Activated T-helper 2 cell treated with anti-CD3 and anti-CD28 coated beads, Interferon-gamma antibody, Interleukin-2, Interleukin-4, amounts not matched to agents 10 μg/mL and 5 μg/mL and 100 μg/mL, durations not matched to agents 14 hours and 24 hours and 36 hours (primary cell): ENCODE measurements at places on chromosomes 12 and 14.

DNA sequence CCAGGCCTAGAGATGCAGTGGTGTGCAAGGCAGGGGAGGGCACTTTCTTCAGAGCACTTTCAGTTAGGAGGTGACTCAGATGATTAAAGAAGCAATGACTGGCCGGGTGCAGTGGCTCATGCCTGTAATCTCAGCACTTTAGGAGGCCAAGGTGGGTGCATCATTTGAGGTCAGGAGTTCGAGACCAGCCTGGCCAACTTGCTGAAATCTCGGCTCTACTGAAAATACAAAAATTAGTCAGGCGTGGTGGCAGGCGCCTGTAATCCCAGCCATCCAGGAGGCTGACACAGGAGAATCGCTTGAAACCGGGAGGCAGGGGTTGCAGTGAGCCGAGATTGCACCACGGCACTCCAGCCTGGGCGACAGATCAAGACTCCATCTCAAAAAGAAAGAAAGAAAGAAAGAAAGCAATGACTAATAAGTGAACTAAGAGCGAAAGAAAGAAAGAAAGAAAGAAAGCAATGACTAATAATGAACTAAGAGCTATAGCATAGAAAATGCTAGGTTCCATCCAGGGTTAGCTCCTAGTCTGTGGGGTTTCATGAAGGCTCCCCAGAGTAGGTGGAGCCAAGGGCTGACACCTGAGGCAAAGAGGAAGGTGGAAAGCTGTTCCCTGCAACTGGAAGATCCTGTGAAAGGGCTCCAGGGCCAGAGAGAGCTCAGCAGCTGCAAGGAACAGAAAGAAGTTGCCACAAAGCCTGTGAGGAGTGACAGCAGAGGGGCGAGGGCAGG is 334.5 kb downstream of the CACNA1C start:
- DNase-seq: no peak

DNA sequence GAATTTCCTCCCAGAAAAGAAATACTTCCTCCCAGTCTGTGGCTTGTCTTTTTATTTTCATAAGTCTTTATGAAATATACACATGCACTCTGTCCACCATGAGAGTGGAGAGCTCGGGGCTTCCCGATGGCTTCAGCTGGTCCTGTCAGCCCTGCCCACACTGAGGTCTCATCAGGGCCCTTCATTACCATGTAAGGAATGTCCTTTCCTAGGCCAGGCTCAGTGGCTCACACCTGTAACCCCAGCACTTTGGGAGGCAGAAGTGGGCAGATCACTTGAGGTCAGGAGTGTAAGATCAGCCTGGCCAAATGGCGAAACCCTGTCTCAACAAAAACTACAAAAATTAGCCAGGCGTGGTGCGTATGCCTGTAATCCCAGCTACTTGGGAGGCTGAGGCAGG is 77.0 kb downstream of the CPSF2 start:
- DNase-seq: no peak

- no peak for DNase-seq
These were observed 96.5 kb downstream of the BCAT1 start for GRCh38 chr12:24852420-24852819.

- DNase-seq: no peak
These were observed 211.8 kb downstream of the BMP4 start for GRCh38 chr14:53744857-53745256.

DNA sequence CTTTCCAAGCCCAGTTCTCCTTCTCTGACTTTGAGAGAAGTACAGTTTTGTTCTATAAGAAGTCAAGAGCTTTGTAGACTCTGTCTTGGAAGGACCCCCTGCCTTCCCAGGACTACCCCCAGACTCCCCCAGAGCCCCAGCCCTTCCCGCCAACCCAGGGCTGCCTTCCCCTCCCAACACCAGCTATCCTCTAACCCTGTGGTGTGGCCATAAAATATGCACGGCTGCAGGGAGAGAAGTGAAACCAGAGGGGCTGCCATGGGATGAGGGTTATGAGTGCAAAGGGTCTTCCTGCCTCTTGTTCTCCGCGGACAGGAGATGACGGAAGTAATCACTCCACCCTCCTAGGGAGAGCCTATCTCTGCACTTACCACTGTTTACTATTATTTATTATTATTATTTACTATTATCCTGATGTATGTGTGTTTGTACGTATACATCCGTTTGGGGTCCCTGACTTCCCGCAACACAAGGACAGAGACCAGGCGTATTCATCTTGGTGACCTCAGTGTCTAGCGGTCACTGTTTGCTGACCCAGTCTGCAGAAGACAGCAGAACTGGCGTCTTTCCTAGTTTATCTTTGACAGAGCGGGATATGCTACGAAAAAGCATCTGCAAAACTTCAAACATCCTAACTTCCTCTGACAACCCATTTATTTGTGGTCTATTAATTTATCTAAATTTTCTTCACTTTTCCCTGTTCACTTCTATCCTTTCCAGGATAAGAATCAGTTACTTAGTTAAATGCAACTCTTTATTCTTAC is 3.5 kb upstream of the SCNN1A start:
- DNase-seq: no peak

- no peak for DNase-seq
These were observed 61.0 kb downstream of the HECTD4 start for GRCh38 chr12:112321245-112321644.

DNA sequence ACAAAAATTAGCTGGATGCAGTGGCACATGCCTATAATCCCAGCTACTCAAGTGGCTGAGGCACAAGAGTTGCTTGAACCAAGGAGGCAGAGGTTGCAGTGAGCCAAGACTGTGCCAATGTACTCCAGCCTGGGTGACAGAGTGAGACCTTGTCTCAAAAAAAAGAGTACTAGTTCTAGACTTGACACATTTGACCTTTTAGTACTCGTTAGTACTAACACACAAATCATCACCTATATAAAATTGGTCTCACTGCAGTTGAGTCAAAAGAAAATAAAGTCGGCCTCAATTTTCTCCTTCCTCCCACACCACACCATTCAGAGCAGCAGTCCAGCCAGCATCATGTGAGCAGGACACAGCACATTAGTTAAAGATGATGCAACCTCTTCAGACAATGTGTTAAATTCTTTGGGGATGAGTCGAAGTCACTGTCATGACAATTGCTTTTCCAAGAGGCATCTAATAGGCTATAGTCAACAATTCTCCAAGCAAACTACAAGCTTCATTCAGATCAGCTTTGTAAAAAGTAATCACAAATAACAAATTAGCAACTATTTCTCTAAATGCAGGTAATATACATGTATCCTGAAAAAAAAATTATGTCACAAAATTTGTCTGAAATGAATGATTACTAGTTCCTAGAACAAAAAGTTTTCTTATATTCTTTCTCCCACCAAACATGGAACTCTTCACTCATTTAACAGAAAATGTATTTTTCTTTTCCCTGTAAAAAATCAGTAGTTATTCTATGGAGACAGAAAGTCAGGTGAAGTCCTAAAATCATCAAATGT is 55.6 kb downstream of the CLIP1 start:
- DNase-seq: no peak

DNA sequence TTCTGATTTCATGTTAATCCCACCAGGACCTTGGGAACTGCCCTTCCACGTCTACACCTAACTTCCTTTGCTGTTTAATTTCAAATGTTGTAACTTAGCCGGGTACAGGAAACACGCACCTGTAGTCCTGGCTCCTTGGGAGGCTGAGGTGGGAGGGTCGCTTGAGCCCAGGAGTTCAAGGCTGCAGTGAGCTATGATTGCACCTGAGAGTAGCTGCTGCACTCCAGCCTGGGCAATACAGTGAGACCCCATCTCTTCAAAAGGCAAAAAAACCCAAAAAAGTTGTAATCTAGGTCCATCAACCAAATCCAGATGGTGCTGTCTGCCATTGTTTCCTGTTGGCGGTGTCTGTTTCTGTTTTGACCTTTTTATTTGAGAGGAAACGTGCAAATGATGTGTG is 14.5 kb downstream of the BCL7A start:
- DNase-seq: no peak

DNA sequence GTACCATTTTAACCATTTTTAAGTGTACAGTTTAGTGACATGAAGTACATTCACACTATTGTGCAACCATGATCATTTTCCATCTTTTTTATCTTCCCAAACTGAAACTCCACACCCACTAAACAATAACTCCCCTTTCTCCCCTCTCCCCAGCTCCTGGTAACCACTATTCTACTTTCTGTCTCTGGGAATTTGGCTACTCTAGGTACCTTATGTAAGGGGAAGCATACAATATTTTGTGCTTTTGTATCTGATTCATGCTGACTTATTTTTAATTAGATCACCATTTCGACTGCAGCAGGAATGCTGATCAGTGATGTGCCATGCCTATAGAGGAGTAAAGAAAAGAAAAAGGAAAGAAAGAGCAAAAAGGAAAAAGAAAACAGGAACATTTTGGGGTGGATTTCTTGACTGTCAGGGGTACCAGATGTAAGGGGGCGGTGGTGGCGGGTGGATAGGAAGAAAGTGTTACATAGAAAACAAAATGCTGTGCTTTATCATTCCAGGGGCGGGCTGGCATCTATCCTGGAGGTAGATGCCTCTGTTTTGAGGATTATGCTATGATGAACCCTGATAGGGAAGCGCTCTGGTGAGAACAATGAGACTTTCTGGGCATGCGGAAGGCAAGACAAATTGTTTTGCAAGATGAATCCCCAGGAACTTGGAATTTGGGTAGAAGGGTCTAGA is 45.2 kb upstream of the CTDSP2 start:
- no peak for DNase-seq

GRCh38 chr12:105567061-105567460 is 236.6 kb downstream of the C12orf75 start:
- no peak for DNase-seq

GRCh38 chr12:128111333-128111732 is 155.6 kb upstream of the TMEM132C start:
- DNase-seq: no peak

DNA sequence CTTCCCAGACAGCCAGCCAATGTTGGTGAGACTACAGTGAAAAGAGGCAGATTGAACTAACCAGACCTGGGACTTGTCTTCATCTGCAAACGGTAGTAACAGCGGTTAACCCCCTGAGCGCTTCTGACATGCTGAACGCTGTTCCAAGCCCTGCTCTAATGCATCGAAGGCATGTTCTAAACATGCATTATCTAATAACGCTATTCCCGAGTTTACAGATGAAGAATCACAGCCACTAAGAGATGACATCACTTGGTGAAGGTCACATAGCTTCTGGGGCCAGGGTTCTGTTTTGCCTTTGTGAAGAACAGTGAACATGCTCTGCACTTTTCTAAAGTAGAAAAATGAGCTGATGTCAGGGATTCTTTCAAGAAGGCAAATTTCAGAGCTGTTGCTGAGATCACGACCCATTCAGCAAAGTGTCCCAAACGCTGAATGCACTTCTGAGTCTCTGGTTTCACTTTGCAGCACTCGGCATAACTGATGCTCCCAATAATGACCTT is 56.0 kb downstream of the FOS start:
- DNase-seq: no peak

GRCh38 chr14:91349481-91350074 is 68.0 kb downstream of the CCDC88C start:
- peak; percentile 52 for DNase-seq

- DNase-seq: peak; percentile 3
These were observed 4.0 kb downstream of the FGF6 start for GRCh38 chr12:4441355-4442335.

DNA sequence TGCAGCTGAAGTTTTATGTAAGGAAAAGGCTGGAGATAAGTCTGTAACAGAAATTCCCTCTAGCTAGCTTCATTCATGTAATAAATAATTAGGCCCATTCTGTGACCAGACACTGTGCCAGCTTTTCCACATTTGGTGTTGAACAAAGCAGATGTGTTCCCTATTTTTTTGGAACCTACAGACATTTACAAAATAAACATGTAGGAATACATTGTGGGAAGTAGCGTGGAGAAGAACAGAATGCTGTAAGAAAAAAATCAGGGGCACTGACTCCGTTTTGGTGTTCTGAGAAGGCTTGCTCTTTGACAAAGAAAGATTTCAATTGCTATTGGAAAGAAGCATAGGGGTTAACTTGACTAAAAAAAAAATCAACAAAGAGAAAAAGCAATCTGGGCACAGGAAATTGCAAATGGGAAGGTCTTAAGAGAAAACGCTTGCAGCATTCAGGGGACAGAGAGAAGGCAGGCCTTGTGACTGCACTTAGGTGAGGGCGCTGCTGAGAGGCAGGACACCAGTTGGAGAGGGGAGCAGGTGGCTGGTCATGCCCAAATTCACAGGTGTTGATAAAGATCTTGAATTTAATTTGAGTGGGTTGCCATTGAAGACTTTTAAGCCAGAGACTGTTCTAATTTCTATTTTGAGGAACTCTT is 4.0 kb downstream of the FAR2 start:
- DNase-seq: no peak

DNA sequence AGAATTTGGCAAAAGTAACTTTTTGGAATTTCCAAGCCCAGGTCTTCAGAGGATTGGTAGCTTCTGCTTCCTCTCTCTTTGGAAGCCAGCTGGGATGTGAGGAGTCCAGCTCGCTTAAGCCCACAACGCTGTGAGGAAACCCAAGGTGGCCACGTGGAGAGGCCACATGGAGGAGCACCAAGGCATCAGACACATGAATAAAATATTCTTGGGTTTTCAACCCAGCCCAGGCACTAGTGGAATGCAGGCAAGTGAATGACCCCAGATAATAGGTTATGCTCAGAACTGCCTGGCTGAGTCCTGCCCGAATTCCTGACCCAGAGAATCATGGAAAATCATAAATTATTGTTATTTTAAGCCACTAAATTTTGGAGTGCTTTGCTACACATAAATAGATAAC is 119.7 kb upstream of the PARP11 start:
- DNase-seq: no peak

GRCh38 chr12:114479831-114480230 is 73.9 kb upstream of the TBX5 start:
- DNase-seq: no peak

GRCh38 chr12:94909663-94910062 is 93.8 kb downstream of the NDUFA12 start:
- DNase-seq: no peak

DNA sequence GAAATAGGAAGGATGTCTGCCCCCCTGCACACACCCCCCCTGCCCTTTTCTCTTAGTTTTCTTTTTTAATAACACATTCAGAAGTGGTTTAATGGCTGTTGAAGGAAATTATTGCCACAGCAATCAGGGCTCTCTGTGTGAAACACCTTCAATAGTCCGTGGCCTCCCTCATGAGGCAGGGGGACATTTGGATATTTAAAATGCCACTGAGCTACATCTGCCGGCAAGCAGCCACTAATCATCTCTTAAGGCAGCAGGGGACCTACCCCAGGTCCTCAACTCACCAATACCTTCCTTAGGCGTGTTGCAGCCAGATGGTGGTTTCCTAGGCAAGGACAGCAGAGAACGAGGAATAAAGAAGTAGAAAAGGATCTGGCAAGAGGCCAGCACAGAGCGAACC is 283.2 kb downstream of the TTC8 start:
- no peak for DNase-seq

- no peak for DNase-seq
These were observed 1.6 kb downstream of the KRT71 start for GRCh38 chr12:52551216-52551865.
